ENCODE measurements at places on chromosomes 6 and 20. TPM values are rescaled to one million over a fixed set of nuclear protein-coding genes. Genes with fewer than 3 reads are reported as not detected.

GRCh38 chr6:56849896-56850295, 105.0 kb upstream of the BEND6 start:
- no peak for DNase-seq

DNA sequence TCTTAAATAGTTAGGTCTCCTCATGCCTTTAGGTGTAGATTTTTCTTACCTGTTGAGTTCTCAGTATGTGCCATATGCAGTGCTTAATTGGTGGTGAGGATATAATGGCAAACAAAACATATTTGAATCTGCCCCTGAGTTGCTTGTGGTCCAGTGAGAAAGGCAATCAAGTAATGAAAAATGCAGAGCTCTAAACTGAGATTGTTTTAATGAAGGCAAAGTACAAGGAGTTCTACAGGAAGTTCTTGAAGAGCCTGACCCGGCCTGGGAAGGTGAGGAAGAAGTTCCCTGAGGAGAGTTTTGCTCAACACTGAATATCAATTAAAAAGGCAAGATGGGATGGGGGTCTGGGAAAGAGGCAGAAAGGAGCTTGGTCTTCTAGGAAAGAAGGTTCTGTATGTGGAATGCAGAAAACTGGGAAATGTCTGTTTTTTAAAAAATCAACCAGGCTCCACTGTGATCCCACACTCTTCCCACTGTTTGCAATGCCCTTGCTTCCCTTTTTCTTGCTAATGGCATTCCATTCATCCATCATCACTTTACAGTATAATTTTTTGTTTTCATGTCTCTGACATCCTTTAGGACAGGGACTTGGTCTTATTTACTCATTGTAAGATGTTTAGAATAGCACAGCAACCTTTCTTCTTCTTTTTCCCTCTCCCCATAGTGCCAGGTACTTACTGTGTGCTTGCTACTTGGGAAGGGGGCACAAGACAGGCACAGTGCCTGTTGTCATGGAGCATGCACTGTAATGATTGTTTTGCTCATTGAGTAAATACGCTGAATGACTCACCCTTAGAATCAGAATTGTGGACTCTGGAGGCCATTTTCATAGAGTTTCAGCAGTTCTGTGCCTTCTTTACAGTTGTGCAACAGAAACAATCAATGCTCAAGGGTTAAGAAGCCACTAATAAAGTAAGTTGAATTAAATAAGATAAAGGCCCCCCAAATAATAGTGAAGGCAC, 64.3 kb downstream of the ANKS1A start:
- DNase-seq = no peak

DNA sequence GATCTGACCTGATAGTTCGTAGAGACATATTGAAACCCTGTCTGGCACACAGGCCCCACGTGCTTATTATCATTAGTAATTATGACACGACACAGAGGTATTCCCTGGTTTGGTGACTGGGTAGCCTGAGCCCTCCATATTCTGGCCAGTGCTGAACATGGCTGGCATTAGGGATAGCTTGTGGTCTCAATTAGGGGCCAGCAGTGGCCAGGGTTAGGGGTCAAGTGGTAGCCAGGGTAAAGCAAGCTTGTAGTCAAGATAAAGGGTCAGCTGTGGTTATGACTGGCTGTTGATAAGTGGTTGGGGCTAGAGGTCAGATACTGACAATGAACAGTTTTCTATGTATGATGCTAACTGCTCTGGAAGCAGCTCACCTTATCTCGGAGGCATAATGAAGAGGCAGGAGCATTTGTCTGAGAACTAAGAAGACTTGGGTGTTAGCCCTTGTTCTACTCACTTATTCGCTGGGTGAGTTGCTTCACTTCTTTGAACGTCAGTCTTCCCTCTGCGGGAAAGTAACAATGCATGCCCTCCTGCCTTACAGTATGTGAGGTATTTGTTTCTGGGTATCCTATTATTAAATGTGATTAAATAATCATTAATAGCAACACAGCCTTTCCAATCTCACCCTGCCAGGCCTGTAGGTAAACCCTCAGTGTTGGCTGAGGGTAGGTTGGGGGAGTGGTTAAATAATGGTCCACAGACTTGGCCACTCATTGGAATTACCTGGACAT, 66.7 kb downstream of the VEGFA start:
- DNase-seq = no peak

- DNase-seq = no peak
Observed at GRCh38 chr6:10309457-10310329, 105.2 kb downstream of the TFAP2A start.

DNA sequence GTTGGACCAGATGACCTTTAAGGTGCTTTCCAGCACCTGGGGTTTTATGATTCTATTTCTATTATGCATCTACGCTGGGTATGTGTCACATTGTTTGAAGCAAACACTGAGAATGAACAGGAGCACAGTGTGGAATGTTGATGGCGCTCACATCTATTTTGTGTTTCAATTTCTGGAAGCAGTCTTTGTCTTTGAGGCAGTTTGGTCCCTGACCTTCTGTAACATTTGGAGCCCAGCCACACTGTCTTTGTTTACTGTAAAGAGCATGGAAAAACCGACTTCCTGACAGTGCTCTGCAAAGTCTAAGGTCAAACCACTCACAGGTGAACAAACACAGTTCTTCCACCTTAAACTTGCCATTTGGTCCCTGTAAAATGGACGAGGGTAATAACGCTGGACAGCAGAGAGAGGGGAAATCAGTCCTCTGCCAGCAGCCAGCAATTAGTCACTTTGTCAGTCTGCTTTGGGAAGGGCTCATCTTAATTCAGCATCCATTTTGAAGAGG, 155.5 kb downstream of the PRL start:
- no peak for DNase-seq

- DNase-seq = no peak
Observed at GRCh38 chr6:46220352-46221221, 49.8 kb upstream of the ENPP5 start.

Gene EFCAB8
- total RNA-seq = not detected

Gene CDSN
- not detected for total RNA-seq

Gene CFB
- 8.4 TPM for total RNA-seq

Gene SLC32A1
- not detected for total RNA-seq

Gene LY86
- 3.3 TPM for total RNA-seq

Gene SRSF12
- total RNA-seq = not detected

Gene PRR18
- total RNA-seq = 0.18 TPM

Measured in stomach (tissue), 19 donors.